ENCODE measurements at places on chromosomes 12 and 14. TPM values are rescaled to one million over a fixed set of nuclear protein-coding genes. Genes with fewer than 3 reads are reported as not detected.

Gene GNG2
- total RNA-seq, result 3.0 TPM

Gene HHIPL1
- 0.28 TPM for total RNA-seq

Gene SERPINA5
- 0.11 TPM for total RNA-seq

Gene ATP6V1D
- 64.3 TPM for total RNA-seq

Gene C2CD5
- total RNA-seq, result 13.5 TPM

Gene LRP1-AS
- total RNA-seq, result not detected

Gene TEX22
- 0.10 TPM for total RNA-seq

Gene CLEC4C
- total RNA-seq, result not detected

Gene RNASE3
- not detected for total RNA-seq

Gene MANSC4
- total RNA-seq, result not detected

Gene TROAP
- total RNA-seq, result 88.1 TPM

Gene GUCY2C
- not detected for total RNA-seq

Gene AP5M1
- 19.7 TPM for total RNA-seq

Gene STXBP6
- total RNA-seq, result 2.7 TPM

Gene PTPRR
- total RNA-seq, result 0.15 TPM

Gene CDCA3
- total RNA-seq, result 80.0 TPM

Gene TCL1B
- total RNA-seq, result not detected

Gene CRADD
- 10.1 TPM for total RNA-seq

Gene CLEC6A
- not detected for total RNA-seq

Gene EGLN3
- total RNA-seq, result 5.0 TPM

Gene IRAK3
- total RNA-seq, result 1.4 TPM

Gene TMCC3
- total RNA-seq, result 0.99 TPM

Gene RPS6KL1
- 0.49 TPM for total RNA-seq

Gene GARIN6
- not detected for total RNA-seq

Gene KRT82
- not detected for total RNA-seq

Gene RD3L
- not detected for total RNA-seq

Gene FOXA1
- total RNA-seq, result 5.8 TPM

Gene COX8C
- not detected for total RNA-seq

Gene CCDC59
- 68.6 TPM for total RNA-seq

Gene ADAM21
- total RNA-seq, result not detected

Gene ADCY4
- not detected for total RNA-seq

Gene FKBP4
- total RNA-seq, result 94.7 TPM

Gene CISTR
- not detected for total RNA-seq

Gene CD163
- total RNA-seq, result 0.06 TPM

Gene CPNE6
- not detected for total RNA-seq

Data from A549 treated with AZD2906 at 1 μM for 4 hours (cell line).